OCI-LY7 (cell line): ENCODE measurements at places on chromosomes 3 and 15.

GRCh38 chr15:48631176-48631770, 14.2 kb downstream of the FBN1 start:
- DNase-seq, result no peak

DNA sequence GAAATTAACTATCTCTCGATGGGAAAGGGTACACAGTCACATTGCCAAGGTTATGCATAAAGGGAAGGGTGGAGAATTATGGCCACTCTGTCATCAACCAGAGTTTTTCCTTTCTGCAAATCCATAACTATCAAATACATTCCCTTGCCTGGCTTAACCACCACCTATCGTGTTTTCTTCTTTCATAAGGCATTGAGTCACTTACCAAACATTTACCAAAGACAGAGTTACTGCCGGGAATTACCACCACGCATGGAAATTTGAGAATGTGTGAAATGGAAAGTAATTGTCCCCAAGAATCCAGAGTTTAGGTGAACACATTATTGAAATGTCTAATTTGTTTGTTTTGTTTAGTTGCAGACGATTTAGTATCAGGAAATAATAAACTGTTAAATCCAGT, 134.3 kb upstream of the LRRN1 start:
- DNase-seq, result no peak

GRCh38 chr3:109005443-109005842, 51.8 kb upstream of the GUCA1C start:
- DNase-seq, result no peak

DNA sequence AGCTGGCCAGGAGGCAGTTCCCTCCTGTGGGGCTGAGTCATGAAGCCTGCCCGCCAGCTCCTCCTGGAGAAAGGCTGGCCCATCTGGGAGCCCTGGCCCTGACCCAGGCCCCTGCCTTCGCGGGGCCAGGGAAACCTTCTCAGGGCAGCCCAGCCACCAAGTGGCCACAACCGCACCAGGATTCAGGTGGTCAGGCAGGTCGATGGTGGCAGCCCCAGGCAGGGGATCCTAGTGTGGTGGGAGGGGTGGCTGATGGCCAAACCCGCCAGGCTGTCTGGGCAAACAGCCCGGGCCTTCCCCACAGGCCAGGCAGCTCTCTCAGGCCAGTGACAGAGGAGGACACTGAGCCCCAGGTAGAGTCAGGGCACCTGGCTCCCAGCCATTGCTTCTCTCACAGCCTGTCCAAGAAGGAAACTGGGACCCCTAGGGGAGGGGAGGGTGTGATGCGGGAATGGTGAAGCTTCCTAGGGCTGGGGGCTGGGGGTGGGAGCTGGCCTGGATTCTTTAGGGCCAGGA, 1.2 kb downstream of the TWF2 start:
- no peak for DNase-seq

- DNase-seq, result no peak
Measured at GRCh38 chr3:48528754-48529153, 24.8 kb upstream of the SHISA5 start.

- no peak for DNase-seq
Measured at GRCh38 chr15:61682891-61683735, 377.1 kb downstream of the VPS13C start.

DNA sequence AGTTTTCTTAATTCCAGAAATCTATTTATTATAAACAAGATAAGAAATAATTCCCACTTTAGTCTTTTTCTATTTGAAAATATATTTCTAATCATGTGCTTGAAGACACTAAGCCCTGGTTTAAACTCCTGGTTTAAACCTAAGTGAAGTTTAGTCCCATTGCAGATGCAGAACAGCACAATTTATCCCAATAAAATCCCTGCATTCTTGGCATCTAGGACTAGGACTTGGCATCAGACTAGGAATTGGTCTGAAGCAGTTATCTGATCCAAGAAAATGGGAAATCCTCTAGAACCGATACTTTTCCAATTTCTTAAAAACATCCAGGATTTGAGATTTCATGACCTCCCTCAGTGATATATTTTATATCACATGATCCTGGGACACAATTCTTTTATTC, 168.8 kb upstream of the VEPH1 start:
- DNase-seq, result no peak

GRCh38 chr3:52182196-52182595, 15.8 kb upstream of the ALAS1 start:
- DNase-seq, result no peak

DNA sequence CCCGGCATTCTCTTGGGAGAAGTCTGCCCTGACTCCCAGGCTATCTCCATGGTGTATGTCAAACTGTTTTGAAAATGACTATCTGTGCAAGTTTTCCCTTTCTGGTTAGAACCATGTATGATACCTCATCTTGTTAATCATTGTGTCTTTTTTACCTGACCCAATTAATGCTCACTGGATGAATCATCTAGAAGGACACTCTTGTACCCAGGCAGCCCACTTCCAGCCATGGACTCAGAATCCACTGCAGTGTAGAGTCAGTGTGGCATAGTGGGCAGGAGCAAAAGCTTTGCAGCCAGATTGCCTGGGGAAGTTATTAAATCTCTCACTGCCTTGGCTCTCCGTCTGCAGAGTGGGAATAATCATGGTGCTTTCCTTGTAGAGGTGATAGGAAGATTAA, 1.2 kb downstream of the FAM3D start:
- no peak for DNase-seq

- DNase-seq, result no peak
Measured at GRCh38 chr15:70723122-70723422, 40.3 kb downstream of the UACA start.

DNA sequence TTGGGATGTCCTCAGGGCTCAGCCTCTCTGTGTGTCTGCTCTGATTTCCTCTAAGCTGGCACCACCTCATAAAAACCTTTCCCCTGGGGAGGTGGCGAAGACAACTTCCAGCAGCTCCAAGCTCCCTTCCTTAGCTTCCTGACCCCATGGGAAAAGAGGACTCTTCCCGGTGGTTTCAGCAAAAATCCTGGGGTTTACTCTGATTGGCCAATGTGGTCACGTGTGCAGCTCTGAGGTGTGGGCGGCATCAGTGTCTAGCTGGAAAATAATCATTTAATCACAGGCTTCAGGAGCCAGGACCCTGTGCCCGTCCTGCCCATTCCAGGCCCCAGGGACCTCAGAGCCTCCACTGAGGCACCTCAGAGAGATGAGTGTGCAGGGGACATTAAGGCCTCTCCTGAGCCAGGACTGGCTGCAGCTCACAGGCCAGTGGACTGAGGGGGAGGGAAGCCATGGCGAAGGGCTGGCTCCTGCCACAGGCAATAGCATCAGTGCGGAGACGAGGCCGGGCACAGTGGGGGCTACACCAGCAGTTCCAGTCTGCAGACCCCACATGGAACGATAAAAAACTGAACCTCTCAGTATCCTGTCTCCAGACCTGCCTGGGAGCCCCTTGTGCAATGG, 104.1 kb downstream of the TPRA1 start:
- no peak for DNase-seq

DNA sequence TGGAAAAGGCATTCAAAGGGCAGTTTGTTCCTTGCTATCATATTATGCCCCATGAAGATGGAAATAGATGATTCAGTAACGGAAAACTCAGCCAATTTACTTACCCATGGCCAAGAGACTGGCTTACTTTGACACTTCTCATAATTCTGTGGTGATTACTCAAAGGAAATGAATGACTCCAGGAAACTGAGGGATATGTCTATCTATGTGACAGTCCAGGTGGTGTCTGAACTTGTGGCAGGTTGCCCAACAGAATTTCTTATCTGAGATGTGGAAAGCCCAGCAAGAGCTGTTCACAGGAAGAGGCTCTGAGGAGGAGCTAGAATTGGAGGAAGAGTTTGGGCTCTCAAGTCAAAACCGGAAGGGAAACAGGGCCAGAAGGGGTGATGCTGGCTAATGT, 91.2 kb downstream of the KCNAB1 start:
- DNase-seq, result no peak

DNA sequence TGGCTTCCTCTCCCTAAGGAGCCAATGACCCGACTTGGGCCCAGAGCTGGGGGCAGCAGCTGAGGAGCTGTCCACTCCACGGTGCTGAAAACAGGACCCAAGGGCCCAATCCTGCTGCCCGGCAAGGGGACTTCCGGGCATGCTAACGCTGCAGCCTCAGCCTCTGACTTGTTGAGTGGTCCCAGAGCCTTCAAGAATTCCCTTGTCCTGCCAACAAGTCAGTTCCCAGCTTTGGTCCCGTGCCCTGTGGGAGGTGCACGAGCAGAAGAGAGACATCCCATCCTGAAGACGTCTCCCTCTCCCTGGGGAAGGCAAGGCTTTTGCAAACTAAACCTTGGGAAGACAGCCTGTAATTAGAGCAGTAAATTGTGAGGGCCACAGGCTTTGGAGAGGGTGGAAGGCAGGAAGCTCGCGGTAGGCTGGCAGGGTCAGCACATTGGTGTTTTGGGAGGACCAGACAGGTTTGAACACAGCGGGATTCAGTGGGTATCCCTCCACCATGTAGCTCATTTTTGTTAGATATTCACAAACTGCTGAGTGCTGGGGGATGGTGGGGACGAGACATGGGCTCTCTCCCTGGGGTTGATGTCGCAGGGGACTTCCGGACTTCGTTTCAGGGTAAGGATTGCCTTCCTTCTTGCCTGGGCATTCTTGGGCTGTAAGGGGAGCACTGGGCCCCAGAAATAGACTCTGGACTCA, 29.8 kb upstream of the PRR23E start:
- no peak for DNase-seq

GRCh38 chr15:96462768-96463750, 132.6 kb downstream of the NR2F2 start:
- no peak for DNase-seq

DNA sequence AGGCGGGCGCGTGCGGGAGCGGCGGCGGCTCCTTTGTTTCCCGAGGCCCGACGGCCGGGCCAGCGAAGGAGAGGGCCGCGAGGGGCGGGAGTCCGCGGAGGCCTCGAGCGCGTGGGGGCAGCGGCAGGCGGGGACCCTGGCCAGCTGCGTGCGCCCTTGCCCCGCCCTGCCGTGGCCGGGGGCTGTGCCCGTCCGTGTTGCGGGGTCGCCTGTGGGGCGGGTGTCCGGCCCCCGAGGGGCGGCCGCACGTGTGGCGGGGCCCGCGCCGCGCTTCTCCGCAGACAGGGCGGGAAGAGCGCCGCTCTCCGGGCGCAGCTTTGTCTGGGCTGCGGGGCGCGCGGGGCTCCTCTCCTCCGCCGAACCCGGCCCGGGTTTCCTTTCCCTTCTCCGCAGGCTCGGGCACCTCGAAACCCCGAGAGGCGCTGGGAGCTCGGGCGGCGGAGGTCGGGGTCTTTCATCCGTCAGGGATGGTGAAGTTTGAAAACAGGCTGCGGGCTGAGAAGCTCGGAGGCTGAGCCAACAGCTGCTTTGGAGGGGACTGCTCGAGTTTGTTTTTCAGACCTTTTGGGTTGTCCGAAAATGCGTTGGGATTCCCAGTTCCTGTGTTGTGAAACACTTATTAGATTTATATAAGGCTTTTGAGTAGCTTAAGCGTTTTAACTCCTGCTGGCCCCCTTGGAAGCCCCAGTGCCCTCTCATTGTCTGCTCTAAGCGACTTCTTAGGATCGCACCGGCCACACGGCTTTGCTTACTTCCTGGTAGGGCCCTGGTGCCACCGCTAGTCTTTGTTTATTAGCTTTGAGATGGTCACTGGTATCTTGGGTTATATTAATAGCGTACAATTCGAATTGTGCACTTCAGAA, 817 bp downstream of the USP3 start:
- peak; percentile 81 for DNase-seq

- no peak for DNase-seq
Measured at GRCh38 chr15:20409247-20409646, 132.4 kb downstream of the GOLGA6L6 start.

DNA sequence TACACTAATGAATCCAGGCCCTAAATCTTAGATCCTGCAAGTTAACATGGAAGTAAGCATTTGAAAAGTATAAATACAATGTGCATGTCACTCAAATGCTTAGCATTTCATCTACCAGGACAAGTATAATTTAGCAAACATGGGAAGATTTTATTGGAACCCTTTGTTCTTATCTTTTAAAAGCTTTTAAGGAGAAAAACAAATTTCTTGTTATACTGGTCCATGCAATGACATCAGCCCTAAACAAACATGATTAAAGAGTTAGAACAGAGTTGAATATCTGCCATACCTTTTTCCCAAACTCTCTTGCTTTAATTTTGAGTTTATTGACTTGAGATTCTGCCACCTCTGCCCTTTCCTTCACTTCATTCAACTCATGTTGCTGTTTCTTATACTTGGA, 87.0 kb downstream of the HHLA2 start:
- no peak for DNase-seq
